ENCODE measurements at places on chromosomes 12 and 14.

DNA sequence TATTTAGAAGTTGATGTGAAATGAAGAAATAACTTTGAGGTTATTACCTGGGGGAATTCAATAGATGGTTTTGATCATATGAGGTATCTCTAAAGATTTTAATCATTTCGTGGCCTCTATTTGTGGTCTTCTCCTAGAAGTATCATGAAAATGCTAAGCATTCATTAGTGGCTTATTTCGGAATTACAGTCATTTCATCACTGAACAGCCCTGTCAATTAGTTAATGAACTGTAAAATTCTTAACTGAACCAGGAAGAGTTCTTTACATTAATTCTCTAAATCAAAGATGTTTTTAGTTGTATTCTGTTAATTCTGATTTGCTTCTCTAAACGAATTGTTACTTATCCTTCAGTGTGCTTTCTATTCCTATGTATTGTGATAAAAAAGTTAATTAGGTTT lies 248.9 kb downstream of the PAX9 start:
- no peak for DNase-seq

DNA sequence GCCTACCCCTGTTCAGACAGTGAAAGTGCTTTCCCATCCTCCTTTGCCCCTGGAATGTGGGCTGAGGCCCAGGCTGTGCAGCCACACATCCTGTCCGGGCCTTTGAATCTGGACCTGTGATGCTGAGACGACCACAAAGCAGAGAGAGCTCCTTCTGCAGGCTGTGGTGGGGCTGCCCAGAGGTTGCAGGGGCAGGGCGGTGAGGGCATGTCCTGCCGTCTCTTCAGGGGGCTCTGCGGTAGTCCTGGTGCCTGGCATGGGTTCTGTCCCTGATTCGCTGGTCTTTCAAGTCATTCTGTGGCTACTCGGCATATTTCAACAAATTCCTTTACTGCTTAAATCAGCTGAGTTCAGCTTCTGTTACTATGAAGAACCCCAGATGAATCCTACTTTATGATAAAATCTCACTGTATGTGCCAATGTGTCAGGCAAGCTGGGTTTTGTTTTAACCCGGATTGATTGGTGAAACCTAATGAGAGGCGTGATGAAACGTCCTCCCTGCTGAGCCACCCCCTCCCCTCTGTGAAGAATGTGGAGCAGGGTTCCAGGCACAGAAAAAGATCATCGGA lies 63.4 kb upstream of the DICER1 start:
- DNase-seq: peak; percentile 36

DNA sequence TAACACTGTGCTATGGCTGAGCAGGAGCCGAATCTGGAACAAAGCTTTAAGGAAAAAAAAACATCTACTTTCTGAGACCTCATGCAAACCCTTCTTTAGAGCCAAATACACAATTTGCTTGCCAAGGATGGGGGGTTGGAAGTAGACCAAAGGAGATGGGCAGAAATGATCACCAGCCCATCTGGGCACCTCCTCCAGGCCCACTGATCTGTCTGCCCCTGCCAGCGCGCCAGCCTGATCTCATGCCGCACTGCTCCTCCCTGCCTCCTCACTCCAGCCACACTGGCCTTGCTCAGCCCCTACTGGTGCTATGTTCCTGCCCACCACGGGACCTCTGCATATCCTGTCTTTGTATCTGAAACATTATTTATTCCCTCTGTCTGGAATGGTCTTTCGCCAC lies 24.8 kb upstream of the RAB35 start:
- DNase-seq: no peak

DNA sequence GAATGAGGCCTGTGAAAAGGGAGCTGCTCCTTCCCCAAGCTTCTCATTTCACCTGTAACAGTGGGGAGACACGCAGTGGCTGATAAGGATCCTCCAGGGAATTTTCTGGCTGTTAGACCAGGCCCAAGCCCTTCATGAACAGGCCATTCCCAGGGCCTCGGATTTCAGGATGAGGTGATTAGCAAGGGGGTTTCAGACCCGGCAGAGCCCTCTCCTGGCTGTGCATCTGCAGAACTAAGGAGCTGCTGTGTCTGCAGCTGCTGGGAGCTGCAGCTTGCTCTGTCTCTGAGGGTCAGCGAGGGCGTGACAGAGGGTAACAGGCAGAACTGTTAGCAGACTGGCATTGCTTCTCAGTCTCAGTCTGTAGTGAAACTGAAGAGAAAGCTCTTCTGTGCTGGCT lies 110.4 kb downstream of the KCNA5 start:
- no peak for DNase-seq

DNA sequence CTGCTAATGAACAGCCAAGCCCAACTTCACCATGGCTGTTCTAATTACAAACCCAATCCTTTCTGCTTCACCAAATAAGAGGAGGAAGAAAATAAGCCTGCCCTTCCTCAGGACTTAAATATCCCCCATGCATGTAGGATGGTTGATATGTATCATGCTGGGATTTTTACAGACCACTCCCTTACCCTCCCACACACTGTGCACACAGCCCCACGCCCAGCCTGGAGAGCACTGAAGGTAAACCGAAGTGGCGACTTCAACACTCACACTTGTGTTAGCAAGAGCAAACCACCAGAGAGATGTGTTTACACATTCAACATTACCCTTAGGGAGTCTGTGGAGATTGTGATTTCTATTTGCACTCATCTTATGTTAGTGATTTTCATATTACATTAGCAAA lies 241.2 kb downstream of the EGLN3 start:
- no peak for DNase-seq

- peak; percentile 75 for DNase-seq
Observed at GRCh38 chr12:54935235-54935951, 49.2 kb downstream of the TESPA1 start.

DNA sequence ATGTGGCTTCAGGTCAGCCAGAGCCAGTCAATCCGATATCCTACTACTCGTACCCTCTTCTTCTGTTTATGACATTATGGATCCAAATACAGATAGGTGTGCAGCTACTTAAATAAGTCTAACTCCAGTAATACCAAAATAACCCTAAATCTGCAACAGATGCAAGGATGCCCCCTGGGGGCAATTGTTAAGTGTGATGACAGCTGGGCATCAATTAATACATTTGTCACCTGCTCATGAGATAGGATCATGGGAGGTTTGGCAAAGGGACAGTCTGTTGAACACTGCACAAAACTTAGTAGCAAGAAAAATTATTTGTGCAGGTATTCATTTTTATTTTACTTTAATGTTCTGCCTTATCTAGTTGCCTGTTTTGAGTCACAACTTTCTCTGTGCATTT lies 83.2 kb downstream of the SLC38A6 start:
- no peak for DNase-seq

DNA sequence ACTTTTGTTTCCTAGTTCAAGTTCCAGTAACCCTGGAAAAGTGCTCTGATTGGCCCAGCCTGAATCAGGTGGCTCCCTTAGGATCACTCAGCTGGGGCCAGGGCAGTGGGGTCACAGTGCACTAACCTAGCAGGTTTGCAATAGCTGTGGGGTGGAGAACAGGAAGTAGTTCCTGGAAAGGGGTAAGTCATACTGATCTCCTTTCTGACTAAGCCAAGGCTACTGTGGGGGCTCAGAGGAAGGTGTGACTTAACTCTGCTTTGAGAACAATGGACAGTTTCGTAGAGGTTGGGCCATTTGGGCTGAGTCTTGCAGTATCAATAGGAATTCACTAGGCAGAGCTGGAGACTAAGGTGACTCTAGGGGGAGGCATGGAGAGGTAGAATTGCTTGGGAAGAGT lies 89.4 kb downstream of the KIF26A start:
- no peak for DNase-seq

DNA sequence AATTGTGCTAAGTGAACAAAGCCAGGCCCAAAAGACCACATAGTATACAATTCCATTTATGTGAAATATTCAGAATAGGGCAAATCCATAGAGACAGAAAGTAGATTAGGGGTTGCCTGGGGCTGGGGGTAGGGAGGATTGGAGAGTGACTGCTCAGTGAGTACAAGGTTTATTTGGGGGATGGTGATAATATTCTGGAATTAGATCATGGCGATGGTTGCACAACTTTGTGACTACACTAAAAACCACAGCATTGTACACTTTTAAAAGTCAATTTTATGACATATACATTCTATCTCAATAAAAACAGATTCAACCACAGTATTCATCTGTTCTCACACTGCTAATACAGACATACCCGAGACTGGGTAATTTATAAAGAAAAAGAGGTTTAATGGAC lies 68.7 kb upstream of the MAP1LC3B2 start:
- peak; percentile 31 for DNase-seq

DNA sequence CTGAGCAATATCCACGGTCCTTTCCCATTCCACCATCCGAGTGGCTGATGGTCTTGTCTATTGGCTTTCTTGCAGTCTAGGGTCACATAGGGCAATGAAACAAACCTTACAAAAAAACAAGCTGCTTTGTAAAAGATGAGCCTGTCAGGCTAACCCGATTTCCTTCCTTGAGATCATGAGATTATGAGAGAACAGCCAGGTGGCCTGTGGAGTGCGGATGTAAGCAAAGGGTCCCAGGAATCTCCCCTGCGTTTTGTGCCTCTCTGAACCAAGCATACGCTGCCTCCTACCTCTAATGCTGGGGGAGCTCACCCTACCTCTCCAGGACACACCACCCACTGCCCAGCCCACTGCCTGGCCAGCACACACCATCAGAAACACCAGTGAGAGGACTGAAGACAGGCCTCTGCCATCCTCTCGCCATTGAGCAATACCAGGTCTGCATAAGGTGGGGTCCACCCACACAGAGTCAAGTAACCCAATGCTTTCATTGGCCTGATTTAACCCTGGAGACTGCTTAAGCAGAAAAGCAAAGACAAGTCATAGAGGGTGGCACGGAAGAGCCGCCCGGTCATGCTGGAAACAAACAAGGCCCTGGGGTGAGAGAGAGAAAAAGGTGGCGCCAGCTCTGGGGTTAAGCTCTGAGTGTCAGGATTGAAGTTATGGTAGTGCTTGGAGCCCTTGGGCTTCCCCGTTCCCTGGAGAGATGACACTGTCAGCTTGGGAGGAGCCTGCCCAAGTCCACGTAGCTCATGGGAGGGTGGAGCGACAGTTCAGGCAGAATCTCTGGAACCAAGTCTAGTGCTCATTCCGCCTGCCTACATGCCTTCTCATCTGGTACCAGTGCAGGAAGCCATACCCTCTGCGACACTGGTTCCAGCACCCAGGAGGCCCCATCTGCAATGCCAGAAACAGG lies 46.6 kb downstream of the CALM1 start:
- no peak for DNase-seq

GRCh38 chr14:105947599-105947998 lies 421.2 kb downstream of the TMEM121 start:
- no peak for DNase-seq

- no peak for DNase-seq
Observed at GRCh38 chr14:85597701-85598100, 67.8 kb downstream of the FLRT2 start.

DNA sequence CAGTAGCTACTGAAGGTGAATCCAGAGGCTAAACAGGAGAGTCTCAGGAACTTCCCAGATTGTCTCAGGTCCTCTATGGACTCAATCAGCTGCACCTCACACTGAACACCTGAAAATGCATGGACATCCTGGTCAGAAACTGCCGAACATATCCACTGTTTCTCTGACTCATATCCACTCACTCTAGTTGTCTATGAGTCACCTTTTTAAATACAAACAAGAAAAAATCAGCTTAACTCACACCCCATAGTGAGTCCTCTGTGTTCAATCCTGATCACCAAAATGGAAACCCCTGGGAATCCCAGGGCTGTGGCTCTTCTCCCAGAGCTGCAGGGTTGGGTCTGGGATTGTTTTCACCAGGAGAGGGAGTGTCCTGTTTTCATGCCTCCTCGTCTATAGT lies 556.7 kb downstream of the TMEM121 start:
- DNase-seq: no peak

DNA sequence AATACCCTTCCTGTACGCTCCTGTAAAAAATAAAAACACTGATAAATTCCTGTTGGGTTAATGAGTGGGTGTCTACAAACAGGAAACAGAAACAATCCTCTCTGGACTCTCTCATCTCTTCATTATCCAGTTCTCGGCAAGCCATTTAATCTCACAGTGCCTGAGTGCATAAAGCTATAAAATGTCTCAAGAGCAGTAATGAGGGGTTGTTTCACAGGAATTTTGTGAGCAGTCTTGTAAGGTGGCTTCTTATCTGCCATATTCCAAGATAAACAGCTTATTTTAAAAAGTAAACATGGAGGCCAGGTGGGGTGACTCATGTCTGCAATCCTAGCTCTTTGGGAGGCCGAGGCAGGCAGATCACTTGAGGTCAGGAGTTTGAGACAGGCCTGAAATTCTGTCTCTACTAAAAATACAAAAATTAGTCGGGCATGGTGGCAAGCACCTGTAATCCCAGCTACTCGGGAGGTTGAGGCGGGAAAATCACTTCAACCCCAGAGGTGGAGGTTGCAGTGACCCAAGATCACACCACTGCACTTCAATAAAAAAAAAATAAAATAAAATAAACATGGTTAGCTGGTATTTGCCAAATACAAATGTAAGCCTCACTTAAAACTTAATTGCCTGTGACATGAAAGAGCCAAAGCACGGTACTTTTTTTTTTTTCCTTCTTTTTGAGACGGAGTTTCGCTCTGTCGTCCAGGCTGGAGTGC lies 54.0 kb downstream of the CLIP1 start:
- peak; percentile 56 for DNase-seq

DNA sequence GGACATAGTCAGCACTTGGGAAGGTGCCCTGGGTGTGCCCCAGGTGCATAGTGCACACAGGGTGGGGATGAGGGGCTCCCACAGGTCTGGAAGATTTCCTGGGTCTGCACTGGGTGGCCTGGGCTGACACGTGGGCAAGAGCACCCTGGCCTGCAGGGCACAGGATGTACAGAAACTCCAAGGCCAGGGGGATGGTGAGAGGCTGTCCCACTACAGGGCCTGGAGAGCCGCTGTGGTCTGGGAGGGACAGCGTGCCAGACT lies 35.8 kb upstream of the PPP1R13B start:
- no peak for DNase-seq

GRCh38 chr14:101405171-101405883 lies 156.0 kb upstream of the DIO3 start:
- DNase-seq: peak; percentile 11

DNA sequence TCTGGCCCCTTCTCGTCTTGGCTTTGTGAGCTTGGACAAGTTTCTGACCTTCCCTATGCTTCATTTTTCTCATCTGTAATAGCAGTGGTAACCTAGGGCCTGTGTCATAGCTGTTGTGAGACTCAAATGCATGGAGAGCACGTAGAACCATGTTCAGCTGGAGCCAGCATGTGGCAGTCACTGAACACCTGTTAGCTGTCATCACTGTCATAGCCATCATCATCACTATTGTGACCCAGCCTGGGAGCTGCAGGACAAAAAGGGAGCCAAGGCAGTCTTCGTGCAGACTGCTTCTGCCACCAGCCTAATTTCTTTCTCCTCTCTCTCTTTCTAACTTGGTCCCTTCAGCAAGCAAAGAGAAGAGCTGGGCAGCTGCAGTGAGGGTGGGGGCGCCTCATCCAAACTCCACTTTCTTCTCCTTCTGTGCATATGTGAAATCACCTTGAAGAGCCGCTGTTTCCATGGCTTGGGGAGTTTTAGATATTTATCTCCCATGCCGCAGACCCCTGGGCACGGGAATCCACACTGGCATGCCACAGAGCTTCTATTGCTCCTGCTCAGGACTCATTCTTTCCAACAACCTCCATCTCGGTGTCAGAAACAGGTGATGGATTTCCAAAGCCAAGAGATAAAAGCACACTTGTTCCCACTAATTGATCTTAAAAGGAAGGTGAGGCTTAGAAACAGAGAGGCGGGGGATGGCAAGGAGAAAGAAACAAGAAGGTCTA lies 87.0 kb downstream of the SRRM4 start:
- no peak for DNase-seq
